ENCODE measurements at places on chromosomes 11 and 22.

DNA sequence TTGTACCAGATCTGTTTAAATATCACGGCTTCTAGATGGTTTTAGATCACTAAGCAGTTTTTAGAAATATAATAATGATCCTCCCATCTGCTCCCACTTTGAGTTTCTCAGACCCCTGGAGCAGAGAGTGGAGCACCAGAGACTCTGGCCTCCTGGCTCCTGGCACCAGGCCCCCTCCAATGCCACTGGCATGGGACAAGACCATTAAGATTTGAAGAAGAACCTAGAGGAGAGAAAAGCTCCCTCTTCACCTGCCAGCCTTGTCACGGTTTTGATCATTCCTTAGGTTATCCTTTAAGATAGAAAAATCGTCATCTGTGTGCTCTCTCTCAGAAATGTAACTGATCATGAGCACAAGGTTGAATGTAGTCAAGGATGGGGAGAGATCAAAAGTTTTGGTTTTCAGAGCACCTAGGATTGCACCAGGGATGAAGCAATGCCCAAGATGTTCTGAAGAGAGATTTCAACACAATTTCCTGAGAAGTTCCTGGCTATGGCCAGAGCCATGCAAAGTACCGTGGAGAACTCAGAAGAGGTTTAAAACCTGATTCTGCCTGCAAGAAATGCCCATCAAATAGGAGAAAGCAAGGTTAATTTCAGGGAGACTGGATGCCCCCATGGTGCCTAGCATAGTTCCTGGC, 22.2 kb downstream of the IL10RA start:
- DNase-seq, result no peak

DNA sequence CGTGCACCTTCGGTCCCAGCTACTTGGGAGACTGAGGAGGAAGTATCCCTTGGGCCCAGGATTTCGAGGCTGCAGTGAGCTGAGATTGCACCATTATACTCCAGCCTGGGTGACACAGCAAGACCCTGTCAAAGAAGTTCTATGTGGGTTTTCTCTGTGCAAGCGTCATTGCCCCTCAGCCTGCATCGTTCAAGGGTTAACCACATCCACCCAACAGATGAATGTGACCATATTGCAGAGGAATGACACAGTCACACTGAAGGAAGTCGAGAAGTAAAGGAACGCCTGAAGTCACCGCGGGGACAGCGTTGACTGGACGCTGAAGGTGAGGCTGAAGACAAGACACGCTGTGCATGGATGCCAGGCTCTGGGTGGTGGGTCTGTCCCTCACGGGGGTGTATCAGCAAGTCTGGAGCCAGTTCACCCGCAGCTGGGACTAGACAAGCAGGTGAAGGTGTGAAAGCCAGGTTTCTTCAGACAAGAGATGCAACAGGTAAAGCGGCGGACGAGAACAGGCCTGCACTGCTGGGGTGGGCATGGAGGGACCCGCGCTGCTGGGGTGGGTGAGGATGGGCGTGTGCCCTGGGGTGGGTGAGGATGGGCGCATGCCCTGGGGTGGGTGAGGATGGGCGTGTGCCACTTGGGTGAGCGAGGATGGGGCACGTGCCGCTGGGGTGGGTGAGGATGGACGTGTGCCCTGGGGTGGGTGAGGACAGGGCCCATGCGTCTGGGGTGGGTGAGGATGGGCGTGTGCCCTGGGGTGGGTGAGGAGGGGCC, 36.5 kb upstream of the TOLLIP start:
- DNase-seq, result no peak

GRCh38 chr11:113396690-113397089, 9.1 kb downstream of the ANKK1 start:
- no peak for DNase-seq

DNA sequence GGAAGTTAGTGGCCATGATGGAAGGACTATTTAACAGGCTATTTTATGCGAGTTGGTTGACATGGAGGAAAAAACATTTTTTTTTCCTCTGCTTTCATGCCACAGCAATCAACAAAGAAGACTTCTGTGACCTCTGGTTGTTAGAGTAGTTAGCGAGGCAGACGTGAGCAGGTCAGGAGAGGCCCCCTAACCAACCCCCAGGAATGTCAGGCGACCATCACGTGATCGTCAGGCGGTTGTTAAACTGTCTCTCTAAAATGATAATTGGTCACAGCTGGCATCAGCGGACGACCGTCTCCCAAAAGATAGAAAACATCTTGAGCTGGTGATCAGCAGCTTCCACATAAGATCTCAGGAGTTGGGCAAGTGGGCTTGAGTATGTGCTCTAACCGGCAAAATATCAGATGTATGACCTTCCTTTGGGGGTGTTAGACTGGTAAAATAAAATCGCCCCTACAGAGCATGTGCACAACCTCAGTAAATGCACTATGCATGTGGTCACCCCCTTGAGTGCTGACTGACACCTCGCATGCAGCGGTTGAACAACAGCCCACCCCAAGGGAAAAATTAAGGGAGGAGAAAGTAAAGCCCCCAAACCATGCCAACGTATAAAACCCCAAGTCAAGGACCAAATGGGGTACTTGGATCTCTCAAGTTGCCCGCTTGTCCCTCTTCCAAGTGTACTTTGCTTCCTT, 20.9 kb upstream of the NARS2 start:
- no peak for DNase-seq

DNA sequence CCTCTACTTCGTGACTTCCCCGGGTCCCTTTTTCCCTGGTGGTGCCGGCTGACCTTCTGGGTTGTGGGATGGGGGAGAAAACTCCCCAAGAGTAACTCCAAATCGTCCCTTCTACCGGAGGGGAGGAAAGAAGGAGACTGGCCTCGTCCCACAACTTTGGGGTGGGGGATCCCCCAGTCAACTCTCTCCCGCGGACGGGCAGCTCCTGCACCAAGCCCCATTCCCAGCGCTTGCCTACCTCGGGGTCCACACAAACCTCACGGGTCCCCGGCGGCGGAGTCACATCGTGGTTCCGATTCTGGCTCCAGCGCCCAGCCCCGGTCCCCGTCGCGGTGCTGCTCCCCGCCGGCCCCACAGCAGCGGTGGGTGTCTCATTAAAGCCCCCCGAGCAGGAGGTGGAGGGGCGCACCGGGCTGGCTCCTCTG, 317 bp downstream of the BDNF start:
- no peak for DNase-seq

DNA sequence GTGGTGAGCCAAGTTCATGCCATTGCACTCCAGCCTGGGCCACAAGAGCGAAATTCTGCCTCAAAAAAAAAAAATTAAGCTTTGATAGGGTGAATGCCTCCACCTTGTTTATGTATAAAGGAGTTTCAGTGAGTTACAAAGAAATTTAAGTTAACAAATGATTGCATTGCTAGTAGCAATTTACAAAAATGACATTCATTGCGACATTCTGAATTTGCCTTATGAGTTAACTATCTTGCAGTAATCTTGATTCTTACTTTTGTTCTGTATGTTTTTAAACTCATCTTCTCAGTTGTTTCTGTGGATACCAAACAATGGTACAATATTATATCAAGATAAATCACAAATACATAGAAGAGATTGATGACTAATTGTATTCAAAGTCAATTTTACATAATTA, 207.0 kb downstream of the DDX10 start:
- DNase-seq, result no peak

GRCh38 chr22:48156603-48157355, 1394.3 kb downstream of the TBC1D22A start:
- DNase-seq, result no peak

- no peak for DNase-seq
Observed at GRCh38 chr22:44624689-44625420, 77.1 kb upstream of the PRR5 start.

DNA sequence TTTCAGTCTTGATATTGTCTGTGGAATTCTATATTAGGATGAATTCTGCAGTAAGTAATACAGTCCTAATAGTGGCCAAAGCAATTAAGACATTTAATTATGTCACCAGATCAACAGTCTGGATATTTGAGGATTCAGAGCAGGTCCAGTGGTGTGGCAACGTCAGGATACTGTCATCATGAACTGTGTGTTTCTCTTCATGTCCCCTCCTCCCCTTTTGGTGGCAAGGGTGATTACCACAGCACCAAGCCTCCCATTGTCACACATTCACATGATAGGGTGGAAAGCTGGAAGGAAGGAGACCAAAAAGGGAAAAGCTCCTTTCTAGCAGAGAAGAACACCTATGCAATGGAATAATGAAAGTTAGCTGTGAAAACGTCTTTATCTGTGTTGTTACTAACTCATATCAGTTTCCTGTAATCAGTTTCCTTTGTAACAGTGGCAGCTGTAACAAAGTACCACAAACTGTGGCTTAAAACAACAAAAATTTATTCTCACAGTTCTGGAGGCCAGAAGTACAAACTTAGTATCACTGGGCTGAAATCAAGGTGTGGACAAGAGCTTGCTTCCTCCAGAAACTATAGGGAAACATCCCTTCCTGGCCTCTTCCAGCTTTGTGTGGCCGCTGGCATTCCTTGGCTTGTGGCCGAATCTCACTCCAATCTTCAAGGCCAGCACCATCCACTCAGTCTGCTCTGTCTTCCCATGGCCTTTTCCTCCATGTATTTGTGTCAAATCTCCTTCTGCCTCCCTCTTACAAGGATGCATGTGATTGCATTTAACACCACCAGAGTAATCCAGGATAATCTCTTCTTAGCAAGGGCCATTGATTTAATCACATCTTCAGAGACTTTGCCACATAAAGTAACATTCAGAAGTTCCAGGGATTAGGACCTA, 6.5 kb upstream of the RBM14 start:
- DNase-seq, result no peak

DNA sequence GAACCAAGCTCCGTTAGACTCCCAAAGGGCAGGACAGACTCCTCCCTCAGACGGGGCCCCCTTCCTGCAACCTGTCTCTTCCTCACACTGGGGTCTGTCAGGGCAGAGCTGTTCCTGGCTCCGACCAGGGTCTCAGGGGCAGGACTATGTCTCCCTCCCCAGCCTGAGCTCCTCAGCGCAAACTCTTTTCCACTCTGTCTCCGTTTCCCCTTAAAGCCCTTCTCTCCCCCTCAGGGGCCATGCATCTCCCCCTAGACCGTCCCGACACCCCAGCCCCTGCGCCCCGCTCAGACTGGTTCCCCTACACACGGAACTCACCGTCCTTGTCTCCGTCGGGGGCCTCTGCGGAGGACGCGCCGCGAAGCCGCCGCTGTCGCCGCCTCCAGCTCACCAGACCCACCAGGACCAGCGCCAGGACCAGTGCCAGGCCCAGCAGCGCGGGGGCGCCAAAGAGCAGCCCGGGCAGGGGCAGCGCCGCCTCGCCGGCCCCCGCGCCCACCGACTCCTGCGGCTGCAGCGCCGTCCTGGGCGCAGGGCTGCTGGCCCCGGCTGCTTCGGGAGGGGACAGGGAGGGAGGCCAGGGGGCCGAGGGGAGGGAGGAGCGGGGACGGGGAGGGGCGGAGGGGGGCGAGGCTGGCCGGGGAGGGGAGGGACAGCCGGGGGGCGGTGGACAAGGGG, 684 bp downstream of the TNFRSF13C start:
- DNase-seq, result no peak

DNA sequence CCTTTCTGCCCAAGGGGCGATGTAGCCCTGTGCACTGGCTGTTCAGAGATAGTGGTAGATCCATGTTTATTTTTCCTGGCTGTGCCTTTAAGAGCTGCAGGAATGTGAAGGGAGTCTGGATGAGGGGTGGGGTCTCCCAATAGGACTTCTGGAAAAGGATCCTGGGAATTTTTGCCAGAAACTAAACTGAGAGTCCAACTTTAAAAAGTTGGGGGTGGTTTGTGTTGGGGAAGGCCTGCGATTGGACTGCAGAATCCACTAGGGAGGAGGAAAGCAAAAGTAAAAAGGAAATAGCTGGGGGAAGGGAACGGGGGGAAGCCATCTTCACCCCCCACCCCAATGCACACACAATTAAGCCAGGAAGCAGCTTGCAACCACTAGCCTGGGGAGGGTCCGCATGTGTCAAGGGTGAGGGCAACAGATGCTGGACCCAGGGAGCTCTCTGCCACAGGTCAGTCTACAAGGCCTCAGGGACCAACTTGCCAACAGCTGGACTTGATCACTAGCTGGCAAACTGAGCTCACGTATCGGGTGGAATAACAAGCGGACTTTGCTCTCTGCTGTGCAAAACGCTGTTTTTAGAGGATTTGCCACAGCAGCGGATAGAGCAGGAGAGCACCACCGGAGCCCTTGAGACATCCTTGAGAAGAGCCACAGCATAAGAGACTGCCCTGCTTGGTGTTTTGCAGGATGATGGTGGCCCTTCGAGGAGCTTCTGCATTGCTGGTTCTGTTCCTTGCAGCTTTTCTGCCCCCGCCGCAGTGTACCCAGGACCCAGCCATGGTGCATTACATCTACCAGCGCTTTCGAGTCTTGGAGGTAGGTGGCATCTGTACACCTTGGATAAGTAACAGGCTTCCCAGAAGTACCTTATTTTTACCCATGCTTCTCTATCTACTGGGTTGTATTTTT, at the start of gene OLFML1:
Gene OLFML1 (plus strand): TSS at position 321 of the 912 bp plus-strand sequence. CDS start 370 bp downstream, at position 691.
- DNase-seq, result no peak

- peak; percentile 38 for DNase-seq
Observed at GRCh38 chr11:68946416-68947090, 34.2 kb downstream of the MRGPRD start.

DNA sequence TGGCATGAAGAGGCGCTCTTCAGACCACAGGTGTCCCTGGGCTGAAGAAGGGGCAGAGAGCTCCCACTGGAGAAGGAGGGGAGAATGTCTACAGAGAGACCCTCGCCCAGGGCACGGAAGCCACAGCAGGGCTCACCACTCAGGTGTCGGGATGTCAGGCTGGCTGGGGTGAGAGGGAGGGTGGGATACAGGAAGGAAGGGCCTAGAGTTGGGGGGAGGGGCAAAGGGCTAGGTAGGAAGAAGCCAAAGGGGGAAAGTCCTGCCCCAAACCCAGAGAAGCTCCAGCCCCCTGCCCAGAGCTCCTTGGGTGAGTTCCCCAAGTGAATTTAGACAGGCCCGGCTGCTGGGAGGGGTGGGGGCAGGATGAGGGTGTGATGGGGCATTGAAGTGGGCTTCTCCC, 232.0 kb downstream of the CEP164 start:
- DNase-seq, result no peak

GRCh38 chr11:92740276-92740675, 229.2 kb upstream of the MTNR1B start:
- no peak for DNase-seq

DNA sequence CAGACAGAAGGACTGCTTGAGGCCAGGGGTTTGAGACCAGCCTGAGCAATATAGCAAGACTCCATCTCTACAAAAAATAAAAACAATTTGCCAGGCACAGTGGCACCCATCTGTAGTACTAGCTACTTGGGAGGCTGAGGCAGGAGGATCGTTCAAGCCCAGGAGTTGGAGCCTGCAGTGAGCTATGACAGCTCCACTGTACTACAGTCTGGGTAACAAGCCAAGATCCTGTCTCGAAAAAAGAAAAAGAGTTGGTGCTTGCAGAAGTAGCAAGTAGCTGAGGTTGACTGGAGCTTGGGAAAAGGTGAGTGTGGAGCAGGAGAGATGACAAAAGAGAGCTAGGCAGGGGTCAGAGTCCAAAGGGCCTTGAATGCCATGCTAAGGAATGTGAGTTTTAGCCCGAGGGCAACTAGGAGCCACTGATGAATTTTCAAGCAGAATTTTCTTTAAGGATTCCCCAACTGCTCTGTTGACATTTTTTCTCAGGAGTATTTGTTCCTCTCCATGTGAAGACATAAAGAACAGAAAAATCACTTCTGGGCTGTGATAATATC, 3.1 kb downstream of the AP1B1 start:
- DNase-seq, result no peak

All from non-pigmented ciliary epithelial cell (primary cell).